ENCODE measurements at places on chromosomes 1 and 21.

DNA sequence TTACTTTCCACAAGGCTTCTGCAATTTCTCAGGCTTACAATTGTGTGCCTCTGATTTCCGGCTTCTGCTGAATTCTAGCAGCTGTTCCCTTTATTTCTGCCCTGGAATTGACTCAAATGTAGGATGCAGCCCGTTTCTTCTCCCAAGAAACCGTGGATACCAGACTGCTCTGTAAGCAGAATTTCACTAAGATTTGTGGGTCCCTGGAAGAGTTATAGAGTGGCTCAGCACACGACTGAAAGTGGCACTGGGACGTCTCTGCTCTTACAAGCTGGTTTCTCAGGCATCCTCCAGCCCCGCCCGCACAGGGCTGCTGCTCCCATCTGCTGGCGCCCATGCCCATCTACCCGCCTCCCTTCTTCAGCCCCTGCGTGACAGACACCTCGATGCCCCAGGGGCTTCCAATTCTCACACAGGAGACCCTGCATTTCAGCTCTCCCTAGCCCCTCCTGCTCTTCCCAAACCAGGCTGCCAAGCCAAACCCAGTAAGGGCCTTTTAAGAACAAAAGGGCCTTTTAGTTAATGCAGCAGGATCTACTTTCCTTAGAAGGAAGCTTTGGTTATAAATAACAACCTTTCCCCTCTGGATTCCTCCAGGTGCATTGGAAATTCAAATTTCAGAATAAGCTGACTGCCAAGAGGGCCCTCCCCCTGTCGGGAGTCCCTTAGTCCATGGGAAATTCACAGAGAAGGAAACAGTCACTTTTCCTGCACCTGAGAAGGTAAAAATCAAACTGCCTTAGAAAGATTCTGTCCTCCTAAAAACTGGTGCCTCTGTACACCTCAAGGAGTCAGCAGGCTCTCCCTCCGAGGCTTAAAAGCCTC, 45.4 kb upstream of the TENT5B start:
- no peak for DNase-seq

- DNase-seq = no peak
These were observed 17.0 kb upstream of the LY9 start for GRCh38 chr1:160778976-160779375.

- DNase-seq = no peak
These were observed 34.5 kb downstream of the RAB3B start for GRCh38 chr1:51955797-51956527.

- DNase-seq = no peak
These were observed 77.7 kb downstream of the CYYR1 start for GRCh38 chr21:26495283-26495849.

DNA sequence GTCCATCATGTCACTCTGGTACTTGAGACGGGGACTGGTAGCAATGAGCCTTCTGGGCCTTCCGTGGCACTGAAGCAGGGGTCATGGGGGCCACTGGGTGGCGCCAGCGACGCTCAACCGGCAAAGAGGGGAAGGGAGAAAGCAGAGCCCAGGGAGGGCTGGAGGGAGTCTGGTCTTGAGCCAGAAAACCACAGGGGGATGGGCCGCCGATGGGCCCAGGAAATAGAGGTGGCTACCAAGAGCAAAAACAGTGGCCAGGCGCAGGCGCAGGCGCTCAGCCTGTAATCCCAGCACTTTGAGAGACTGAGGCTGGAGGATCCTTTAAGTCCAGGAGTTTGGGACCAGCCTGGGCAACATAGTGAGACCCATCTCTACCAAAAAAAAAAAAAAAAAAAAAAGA, 21.8 kb downstream of the EXOC8 start:
- peak; percentile 46 for DNase-seq

- no peak for DNase-seq
These were observed 10.9 kb upstream of the SH2D1B start for GRCh38 chr1:162422662-162423375.

DNA sequence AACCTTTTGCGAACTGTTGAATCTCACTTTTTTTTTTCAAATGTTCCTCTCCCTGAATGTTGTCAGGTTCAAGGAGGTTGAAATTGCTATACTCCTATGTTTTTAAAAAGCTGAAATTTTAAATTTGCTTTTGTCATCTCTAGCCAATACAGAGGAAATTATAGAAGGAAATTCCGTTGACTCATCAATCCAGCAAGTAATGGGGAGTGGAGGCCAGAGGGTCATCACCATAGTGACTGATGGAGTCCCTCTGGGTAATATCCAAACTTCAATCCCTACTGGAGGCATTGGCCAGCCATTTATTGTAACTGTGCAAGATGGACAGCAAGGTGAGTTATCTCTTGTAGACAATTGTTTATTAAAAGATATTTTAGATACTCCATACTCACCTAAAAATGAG, 36.3 kb downstream of the GABPB2 start:
- DNase-seq = peak; percentile 25

GRCh38 chr1:229237320-229237719, 33.6 kb upstream of the RAB4A start:
- DNase-seq = no peak

- DNase-seq = no peak
These were observed 405.3 kb downstream of the TGFB2 start for GRCh38 chr1:218750216-218750970.

DNA sequence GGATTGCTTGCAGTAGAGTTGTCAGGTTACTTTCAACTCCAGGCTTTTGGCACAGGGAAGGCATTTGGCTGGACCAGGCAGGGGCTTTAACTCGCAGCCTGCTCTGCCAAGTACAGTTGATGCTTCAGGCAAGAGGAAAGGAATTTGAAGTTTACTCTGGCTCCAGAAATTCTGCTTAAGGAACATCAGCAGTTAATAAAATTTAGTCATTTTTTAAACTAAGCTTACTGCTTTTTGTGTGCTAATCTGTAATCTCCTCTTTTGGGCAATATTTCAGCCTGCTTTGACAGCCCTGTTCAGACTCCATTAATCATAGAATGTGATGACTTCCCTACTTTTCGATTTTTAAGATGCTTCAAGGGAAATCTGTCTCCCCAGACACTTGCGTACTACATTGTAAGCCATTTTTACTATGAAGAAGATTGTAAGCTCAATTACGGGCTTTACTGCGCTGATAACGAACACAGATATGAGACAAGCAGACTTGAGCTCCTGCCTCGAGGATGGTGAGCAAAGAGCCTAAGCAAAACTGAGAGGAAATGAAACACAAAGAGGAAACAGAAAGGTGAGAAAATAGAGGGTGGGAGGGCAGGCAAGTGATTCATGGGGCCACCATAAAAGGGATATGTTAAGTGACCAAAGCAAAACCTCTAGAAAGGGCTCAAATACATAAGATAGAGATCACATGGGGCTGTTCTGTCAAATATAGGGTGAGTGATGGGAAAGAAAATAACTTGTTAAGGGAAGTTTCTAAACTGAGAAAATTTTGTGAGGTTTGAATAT, 76.6 kb upstream of the VAV3 start:
- no peak for DNase-seq

DNA sequence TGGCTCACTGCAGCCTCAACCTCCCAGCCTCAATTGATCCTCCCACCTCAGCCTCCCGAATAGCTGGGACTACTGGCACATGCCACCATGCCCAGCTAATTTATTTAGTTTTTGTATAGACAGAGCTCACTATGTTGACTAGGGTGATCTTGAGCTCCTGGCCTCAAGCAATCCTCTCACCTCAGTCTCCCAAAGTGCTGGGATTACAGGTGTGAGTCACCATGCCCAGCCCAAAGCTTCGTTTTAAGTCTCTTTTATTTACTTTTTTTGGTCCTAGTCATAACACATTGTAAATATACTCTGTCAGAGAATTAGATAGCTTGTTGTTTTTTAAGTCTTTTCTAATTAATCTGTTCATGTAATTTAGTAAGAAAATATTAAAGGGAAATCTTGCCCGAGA, 42.8 kb downstream of the KCNK1 start:
- DNase-seq = no peak

DNA sequence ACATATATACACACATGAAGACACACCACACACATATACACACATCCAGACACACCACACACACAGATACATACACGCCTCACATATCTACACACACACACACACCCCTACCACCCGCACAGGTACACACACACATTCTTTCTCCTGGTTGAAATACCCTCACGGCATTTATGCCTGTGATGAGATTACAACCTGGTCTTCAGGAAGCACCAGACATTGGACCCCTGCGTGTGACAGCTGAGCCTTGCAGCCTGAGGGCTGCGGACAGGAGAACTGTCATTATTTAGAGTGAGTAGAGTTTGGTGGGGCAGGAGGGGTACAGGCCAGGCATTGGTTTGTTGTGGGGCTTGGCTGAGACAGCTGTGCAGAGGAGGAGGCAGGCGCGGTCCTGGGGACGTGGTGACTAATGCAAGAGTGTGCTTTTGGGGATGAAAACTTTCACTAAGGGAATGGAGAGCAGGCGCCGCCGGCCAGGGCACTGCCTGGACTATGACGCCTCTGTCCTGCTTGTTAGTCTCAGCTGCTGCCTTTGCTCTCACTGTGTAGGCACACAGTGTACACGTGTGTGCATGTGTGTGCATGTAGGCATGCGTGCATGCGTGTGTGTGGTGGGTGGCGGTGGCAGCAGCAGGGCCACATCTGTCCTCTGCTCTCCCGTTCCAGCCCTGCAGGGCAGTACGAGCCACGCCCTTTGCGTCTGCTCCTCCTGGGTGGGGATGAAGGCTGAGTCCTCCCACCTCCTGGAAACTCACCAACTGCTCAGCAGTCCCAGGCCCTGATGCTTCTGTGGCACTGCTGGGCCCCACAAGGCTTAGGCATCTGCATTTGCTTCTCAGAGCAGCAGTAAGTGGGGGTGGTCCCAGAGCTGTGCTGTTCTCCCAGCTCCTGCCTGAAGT, 57.6 kb downstream of the SPSB1 start:
- DNase-seq = peak; percentile 88

DNA sequence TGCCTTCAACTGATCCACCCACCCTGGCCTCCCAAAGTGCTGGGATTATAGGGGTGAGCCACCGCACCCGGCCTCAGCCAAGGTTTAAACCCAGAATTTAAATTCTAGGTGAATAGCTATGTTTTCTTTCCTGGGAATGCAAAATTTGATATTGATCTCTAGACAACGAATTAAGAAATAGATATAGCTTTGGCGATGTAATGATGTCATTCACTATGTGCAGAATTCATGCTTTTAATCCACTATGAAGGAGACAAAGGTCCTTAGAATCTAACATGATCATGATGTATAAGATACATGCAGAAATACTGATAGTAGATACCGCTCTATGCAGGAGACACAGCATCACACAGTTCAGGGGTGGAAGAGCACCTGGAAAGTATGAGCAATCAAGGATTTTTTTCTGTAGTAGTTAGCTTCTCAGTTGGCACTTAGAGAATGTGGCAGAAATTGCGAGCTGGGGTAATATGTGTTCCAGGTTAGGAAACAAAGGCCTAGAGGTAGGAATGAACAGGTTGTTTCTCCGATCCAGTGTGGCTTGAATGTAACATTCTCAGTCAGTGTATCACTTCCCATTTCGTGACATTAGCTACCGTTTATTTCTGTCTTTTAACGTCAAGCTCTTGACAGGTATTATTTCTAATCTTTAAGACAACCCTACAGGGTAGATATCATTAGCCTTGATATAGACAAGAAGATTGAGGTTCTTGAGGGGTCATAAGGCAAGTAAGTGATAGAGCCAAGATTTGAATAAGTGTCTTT, 3.0 kb upstream of the CEP350 start:
- DNase-seq = no peak

DNA sequence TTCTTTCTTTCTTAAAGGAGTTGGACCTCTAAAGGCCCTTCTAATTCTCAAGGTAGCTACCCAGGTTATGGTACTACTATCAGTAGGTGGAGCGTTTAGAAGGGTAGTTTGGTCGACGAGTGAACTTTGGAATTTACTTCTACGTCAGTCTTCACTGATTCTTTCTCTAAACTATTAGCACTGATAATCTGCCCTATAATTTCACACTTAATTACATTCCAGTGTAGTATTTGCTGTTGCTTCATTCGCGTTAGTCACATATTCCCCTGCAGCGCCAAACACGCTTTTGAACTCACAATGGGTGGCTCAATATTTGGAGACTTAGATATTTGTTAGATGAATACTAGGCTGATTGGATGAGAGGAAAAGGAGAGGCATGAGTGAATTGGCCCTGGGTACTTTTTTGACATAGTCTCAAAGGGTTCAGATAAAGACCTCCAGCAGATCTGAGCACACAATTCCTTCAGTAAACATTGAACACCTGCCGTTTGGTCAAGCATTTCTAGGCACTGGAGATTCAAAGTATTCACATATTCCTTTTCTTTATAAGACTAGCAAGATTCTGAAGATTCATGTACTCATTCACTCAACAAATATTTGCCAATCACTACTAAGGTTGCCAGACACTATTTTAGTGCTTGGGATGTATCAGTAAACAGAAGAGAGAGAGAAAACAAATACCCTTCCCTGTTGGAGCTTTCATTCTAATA, 929 bp upstream of the FOXJ3 start:
- DNase-seq = peak; percentile 52

GRCh38 chr1:231629132-231629531, 2.5 kb downstream of the DISC1 start:
- DNase-seq = peak; percentile 35

DNA sequence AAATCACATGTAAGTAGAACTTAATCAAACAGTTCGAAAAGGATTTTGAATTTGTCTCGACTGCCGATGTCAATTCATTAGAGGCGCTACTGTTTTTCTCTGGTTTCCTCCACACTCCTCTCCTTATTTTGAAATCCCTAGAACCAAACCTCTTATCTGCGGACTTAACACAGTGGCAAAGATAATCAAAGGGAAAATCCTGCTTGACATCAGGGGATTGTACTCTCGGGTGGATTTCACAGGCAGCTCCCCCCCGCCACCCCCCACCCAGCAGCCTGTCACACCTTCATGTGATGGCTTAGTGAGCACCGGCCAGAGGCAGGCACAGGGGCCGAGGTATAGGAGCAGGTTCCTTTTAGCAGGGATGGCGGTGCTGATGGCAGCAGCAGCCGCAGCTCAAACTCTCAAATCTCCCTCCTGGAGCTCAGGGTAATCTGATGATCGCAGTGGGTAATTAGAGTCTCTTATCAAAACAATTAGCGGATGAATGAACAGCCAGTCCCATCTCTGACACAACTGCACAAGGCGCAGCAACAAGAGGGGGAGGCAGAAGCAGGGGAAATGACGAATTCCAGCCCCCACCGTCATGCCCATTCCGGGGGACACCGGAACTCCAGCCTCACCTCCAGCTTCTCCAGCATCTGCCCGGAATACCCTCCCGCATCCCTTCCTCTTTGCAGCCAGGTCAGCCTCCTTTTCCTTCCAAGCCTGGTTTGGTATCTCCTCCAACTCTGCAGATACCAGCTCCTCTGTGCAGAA, 80.3 kb downstream of the SSBP3 start:
- DNase-seq = no peak

- DNase-seq = no peak
These were observed 164.6 kb upstream of the NRIP1 start for GRCh38 chr21:15229390-15229789.
